Activated CD8-positive, alpha-beta memory T cell treated with anti-CD3 and anti-CD28 coated beads, Interleukin-2, amount 10 ng/mL, durations not matched to agents 7 days and 5 days (primary cell): ENCODE measurements at places on chromosomes 6 and 20. TPM values are rescaled to one million over a fixed set of nuclear protein-coding genes. Genes with fewer than 3 reads are reported as not detected.
A peak's percentile ranks its signal among the peaks of the same experiment; 100 is the strongest.

The AGER gene
- 20.7 TPM for total RNA-seq

The MICA gene
- 24.7 TPM for total RNA-seq

The FKBP5 gene
- 53.8 TPM for total RNA-seq

The LY6G6D gene
- not detected for total RNA-seq

The RHAG gene
- not detected for total RNA-seq

The SLC22A3 gene
- not detected for total RNA-seq

The MUC21 gene
- not detected for total RNA-seq

The NDUFAF4 gene
- 48.5 TPM for total RNA-seq

The POPDC3 gene
- not detected for total RNA-seq

The SLC25A27 gene
- 0.12 TPM for total RNA-seq

The NCR2 gene
- 0.64 TPM for total RNA-seq

The STMN3 gene
- total RNA-seq: 15.9 TPM

DNA sequence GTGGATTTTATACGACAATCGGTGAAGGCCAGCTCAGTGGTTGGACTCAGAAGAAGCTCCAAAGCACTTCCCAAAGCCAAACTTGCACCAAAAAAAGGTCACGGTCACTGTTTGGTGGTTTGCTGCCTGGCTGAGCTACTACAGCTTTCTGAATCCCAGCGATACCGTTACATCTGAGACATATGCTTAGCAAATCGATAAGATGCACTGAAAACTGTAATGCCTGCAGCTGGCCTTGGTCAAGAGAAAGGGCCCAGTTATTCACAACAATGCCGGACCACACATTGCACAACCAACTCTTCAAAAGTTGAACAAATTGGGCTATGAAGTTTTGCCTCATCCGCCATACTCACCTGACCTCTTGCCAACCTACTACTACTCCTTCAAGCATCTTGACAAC lies 70.2 kb downstream of the FILIP1 start:
- DNase-seq: no peak

DNA sequence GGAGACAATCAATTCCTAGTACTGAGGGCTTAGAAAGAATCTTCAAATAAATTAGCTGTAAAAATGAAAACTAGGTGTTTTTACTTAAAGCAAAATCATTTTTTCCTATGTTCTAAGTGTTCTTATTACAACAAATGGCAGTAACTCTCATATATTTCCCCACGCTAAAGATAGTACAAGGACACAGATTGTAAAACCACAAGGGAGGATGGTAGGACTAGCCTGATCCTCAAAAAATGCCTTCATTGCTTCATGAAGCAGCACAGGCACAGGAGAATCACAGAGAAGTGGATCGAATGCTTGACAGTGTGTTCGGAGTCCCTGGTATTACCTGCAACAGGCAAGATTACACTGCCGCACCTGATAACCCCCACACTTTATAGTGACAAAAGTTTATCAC lies 58.5 kb downstream of the SAMD3 start:
- DNase-seq: no peak

DNA sequence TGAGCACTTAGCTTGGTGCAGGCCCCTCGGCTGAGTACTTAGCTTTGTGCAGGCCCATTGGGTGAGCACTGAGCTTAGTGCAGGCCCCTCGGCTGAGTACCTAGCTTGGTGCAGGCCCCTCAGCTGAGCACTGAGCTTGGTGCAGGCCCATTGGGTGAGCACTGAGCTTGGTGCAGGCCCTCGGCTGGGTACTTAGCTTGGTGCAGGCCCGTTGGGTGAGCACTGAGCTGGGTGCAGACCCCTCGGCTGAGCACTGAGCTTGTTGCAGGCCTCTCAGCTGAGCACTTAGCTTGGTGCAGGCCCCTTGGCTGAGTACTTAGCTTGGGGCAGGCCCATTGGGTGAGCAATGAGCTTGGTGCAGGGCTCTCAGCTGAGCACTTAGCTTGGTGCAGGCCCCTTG lies 387.1 kb downstream of the THBS2 start:
- DNase-seq: no peak

DNA sequence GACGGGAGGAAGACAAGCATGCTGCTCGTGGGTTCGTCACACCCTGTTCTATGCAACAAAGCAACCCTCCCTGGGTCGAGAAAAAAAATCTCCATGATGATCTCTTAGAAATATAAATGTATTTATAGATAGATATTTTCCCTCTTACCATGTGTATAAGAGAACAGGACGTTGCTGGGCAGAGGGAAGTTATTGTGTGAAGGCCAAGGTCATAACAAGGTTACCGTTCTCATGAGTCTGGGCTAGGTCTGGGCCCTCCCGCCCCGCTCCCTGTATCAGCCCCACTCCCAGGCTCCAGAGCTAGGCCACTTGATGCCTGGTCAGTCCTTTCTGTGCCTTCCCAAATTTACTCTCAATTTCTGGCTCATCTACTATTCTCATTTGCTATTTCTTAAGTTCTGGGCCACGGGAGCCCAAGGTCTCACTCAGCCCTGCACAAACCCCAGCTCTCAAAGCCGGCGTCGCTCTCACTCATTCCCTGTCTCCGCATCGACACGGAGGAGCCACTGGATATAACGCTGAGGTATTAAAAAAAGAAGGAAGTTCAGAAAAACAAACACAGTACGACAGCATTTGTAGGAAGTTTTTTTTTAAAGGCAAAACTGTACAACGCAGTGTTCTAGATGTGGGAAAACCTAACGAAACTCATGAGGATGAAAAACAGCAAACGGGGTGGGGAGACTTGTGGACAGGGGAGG lies 96.8 kb downstream of the PSMG4 start:
- DNase-seq: no peak

DNA sequence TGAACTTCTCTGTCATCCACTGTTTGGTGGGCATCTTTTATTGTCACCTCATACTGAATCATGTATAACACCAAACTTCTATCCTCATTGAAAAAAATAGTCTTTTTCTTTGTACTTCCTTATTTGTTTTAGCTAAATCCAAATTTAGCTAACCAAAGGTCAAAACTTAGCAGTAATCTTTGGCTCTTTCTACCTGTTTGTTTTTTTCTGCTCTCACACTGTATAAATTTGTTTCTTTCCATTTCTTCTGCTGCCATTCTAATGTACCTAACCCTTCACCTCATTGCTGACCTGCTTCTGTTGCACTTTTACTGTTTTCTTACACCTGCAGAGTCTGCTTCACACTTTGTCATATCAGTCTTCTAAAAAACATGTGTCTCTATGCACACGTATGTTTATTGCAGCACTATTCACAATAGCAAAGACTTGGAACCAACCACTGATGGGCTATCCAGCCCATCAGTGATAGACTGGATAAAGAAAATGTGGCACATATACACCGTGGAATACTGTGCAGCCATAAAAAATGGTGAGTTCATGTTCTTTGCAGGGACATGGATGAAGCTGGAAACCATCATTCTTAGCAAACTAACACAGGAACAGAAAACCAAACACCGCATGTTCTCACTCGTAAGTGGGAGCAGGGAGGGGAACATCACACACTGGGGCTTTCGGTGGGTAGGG lies 7.2 kb downstream of the ATRN start:
- DNase-seq: no peak

DNA sequence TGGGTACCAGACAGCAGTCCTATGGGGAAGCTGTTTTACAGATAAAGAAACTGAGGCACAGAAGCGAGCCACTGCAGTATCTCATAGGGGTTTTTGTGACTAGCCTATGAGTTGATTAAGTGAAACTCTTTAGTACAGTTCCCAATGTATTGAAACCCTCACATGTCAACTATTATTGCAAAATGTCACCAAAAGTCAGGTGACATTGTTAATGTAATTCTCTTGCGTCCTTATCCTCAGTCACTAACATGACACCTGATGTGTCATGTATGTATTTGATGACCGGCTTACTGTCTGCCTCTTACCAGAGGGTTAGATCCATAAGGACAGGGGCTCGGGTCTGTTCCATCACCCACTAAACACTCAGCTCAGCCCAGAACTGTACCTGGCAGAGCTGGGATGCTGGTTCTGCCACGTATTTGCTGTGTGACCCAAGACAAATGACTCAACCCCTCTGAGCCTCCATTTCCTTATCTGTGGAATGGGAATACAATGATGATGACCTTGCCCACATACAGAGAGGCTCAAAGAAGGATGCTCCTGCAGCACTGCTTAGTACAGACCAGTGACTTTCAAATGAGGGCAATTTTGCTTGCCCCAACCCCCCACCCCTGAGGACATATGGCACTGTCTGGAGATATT lies 32.9 kb downstream of the PREX1 start:
- no peak for DNase-seq

- DNase-seq: no peak
These were observed 25.2 kb downstream of the TAF4 start for GRCh38 chr20:62040381-62040922.

DNA sequence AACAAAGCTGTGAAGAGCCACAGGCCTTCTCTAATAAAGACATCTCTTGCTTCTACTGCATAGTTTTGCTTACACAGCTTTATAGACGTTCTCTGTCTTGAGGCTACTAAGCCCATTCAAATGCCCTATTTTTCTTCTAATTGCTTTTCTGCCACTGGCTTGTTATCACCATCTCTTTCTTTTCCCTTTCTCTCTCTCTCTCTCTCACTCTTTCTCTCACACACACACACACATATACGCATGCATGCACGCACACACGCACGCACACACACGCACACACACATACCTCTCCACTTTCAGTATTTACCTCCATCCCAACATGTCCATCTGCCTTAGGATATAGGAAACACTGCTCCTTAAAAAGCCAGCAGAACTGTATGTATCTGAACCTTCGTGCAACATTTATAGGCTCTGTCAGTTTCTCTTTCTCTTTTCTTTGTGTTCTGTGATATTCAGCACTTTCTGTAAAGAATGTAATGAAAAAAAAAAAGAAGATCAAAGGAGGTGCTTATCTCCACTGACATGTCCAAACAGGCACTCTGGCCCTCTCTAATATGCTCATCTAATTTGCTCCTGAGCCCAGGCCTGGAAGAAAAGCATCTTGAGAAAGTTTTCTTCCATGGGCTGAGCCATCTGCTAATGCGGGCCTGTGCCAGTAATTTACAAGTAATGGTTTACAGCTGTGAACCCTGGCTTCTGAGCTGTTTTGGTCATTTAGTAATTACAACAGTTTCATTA lies 1046.7 kb upstream of the MAP3K7 start:
- DNase-seq: no peak

DNA sequence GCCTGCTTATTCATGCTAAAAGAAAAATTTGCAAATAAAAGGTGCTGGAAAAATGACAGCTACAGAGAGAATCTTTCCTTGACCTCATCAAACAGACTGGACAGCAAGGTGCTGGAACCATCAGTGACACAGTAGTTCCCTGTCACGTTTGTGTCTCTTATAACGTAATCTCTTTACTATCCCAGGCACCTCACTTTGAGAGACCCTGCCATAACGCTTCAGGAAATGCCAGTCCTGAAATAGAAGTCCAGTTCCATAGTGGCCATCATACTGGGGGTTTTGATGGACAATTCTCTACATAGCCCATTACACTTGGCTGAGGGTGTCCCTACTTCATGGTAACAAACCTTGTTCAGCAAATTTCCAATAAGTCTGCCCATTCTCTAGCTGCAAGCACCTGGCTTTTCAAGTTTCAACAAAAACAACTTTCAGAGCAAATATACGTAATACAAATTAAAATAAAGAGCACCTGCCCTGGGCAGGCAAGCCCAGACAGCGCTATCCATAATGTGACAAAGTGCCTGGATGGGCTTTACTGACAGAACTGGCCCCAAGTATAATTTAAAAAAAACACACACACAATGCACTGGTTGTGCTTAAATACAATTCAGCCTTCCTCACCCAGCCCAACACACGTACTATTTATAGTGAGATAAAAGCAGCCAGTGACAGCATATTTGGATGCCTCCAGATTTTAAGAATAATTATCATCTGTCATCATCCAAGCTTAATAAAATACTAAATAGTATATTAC lies 38.7 kb downstream of the CNKSR3 start:
- no peak for DNase-seq

- no peak for DNase-seq
These were observed 531.7 kb downstream of the TFAP2B start for GRCh38 chr6:51350308-51350904.

- no peak for DNase-seq
These were observed 89.3 kb downstream of the HAO1 start for GRCh38 chr20:7850775-7851490.

- DNase-seq: no peak
These were observed 34.9 kb downstream of the BTBD3 start for GRCh38 chr20:11952639-11953038.

- DNase-seq: no peak
These were observed 11.4 kb downstream of the EZR start for GRCh38 chr6:158807515-158808441.

GRCh38 chr6:16228709-16229665 lies 9.4 kb upstream of the GMPR start:
- no peak for DNase-seq

DNA sequence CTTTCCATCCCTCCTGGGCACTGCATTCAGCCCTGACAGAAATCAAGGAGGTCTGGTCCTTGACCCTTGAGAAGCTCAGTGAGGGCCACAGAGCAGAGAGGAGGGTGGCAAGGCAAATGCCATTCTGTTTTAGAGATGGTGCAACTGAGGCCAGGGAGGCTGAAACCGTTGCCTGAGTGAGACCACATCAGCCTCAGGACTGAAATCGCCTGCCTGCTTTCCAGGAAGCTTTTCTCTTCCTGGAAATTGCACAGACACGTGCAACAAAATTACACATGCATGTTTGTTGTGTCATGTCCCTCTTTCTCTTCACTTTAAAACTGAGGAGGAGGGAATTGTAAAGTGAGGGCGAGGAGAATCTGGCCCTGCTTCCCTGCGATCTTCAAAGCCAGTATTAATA lies 113.7 kb upstream of the PDE10A start:
- DNase-seq: no peak

DNA sequence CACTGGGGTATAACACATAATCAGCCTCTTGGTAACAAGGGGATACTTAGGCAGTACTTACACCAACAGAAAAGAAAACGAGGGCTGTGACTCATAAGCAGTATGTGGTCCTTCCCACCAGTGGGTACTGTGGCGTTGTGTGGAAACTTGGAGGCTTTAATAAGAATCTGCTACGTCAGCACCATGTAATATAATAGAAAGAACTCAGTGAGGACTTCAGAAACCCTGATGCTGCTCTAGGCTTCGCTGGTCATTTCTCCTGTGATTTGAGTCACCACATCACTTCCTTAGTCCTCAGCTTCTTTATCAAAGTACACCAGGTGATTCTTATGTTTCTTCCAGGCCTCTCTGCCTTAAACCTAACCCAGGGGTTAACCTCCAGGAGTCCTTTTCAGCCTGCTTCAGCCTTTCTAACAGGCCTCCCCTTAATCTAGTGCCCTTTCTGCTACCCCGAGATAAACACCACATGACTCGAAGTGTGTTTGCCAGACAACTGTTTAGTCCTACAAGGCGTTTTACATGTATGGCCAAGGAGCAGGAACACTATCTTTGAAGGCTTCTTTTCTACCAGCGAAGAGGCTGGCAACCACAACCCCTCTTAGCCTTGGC lies 68.5 kb downstream of the FYN start:
- peak; percentile 95 for DNase-seq

GRCh38 chr20:1295276-1295930 lies 29.3 kb downstream of the SNPH start:
- no peak for DNase-seq

DNA sequence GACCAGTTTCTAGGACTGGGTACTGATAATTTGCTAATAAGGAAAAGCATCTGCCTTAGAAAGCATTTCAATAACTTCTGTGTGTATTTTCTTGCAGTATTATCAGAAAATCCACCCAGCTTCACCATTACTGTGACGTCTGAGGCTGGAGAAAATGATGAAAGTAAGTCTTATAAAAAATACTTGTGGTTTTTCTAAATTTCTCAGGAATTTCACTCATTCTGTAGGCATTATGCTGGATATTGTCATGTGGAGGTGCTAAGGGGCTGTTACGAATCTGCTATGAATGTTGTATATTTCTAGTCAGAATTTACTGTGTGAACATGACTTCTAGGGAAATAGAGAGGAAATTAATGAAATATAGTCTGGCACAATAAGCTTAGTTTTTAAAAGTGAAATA lies 8.9 kb downstream of the RWDD1 start:
- no peak for DNase-seq
